ENCODE measurements at places on chromosomes 5 and 9.

DNA sequence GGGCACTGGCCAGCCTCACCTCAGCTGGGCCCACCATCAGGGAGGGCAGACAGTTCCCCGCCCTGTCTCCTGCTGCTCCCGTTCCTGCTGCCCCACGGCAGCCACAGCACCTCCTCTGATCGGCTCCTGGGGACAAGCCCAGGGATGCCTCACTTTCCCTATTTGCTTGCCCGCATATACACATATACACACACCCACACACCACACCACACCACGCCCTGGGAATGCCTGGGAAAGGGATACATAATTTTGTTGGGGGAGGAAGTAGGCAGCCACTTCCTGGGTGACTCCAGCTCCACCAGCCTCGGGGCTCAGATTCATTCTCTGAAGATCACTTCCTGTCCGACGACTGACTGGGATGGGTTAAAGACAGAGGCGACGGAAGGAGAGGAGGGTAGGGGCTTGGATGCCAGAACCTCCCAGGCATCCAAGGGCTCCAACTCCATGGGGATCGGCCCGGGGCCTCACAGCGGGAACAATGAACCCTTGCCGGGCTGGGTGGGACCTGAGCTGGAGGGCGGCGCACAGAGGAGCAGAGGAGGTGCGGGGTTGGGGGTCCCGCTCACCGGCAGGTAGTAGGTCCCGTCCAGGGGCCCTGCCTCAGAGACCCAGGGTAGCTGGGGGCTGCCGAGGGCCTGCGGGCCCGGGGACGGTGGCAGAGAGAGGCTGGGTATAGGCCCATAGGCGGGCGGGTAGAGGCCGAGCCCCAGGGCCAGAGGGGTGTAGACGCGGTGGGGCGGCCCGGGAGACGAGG, 2.0 kb upstream of the MZB1 start:
- DNase-seq = no peak

DNA sequence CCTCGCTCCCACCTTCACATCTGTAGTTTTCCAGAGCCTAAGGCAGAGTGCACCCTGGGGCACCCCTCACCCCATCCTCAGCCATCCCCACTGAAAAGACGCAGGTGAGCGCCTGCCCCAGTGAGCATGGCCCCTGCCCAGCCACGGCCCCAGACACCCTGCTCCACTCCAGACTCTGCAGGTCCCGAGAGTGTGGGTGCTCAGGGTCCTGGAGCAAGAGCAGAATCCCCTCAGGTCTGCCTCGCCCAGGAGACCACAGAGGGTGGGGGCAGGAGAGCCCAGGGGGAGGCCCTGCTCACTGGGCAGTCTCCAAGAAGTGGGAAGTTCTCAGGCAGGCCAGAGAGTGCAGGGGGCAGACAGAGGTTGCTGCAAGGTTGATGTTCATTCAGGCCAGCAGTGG, 158.6 kb upstream of the PPP1R26 start:
- DNase-seq = no peak

DNA sequence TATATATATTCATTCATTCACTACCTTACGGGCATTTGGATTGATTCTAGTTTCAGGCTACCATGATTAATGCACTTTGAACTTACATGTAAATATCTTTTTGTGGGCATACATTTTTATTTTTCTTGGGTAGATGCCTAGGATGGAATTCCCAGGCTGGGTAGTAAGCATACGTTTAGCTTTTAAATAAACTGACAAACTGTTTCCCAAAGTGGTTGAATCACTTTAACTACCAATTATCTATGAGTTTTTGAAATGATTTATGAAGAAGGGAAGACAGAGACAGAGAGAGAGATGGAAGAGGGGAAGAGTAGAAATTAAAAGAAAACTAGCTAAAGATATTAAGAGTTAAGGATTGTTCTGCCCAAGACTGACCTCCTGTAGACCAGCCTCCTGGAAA, 612.6 kb downstream of the PSAT1 start:
- DNase-seq = no peak

GRCh38 chr9:71157731-71158130, 36.3 kb upstream of the TRPM3 start:
- no peak for DNase-seq

DNA sequence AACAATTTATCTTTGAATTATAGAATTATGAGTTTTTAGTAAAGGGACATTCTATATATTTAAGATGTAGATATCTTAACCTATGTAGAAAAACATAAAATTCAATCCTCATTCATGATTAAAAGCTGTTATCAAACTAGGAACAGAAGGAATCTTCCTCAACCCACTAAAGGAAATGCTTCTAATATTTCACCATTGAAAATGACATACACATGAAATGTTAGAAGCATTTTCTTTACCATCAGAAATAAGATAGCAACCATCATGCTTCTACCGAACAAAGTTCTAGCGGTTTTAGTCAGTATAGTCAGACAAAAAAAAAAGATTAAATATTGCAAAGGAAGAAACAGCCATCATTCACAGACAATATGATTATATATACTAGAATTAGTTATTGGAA, 32.2 kb downstream of the SHOC1 start:
- DNase-seq = no peak

- no peak for DNase-seq
These were observed 720.7 kb upstream of the CTNND2 start for GRCh38 chr5:12624776-12625560.

- no peak for DNase-seq
These were observed 213.5 kb downstream of the GLIS3 start for GRCh38 chr9:4086119-4087090.
